ENCODE measurements at places on chromosomes 13 and 19.

GRCh38 chr19:35715981-35716800 lies 1.6 kb upstream of the KMT2B start:
- DNase-seq = no peak

DNA sequence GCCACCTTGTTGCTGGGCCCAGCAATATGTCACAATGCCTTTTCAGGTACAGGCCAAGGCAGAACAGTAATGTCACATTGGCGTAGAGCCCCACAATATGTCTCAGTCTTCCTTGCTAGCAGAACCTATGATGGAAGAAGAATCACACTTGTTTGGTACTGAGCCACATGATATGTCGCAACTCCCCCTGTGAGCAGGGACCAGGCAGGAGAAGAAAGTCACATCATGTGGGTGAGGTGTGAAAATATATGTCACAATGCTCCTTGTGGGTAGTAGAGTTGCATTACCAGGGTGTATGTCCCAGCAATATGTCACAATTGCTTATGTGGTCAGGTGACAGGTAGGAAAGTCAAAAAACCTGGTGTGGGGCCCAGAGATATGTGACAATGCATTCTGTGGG lies 7.1 kb upstream of the ZNF91 start:
- no peak for DNase-seq

GRCh38 chr19:46786236-46787039 lies 2.0 kb downstream of the SLC1A5 start:
- no peak for DNase-seq

DNA sequence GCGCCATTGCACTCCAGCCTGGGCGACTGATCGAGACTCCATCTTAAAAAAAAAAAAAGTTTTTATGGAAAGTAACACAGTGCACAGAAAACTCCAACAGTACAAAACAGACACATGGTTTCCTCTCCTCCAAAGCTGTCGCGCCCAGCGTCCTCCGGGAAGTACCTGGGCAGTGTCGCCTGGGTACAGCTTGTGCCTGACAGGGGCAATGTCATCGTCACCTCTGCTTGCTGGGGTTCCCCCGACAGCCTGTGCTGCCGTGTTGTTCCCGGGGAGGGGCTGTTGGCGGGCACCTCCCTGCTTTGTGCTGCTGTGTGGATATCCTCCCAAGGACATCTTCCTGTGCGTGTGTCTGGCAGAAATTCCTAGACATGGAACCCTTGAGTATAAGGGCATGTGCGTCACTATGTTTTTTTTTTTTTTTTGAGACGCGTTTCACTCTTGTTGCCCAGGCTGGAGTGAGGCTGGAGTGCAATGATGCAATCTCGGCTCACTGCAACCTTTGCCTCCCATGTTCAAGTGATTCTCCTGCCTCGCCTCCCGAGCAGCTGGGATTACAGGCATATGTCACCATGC lies 2.4 kb upstream of the F2RL3 start:
- DNase-seq = no peak

DNA sequence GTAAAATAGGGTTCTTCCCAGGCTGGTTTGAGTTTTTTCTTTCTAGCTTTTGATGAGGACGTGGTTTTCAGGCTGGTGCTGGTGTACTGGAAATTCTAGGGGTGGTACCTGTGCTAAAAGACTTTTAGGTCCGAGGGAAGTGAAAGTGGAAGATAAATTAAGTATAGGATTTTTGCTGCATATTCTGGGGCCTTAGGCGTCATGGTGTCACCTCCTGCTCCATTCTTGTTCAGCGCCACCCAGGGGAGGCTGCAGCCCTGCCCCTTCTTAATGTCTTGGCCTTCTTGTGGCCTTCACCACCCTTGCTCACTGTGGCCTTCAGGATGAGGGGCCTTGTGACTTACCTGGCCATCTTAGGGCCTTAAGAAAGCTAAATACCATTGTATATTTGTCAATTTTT lies 12.4 kb downstream of the ZNF552 start:
- no peak for DNase-seq

- no peak for DNase-seq
Measured at GRCh38 chr19:51131780-51132680, 7.3 kb downstream of the SIGLEC9 start.

DNA sequence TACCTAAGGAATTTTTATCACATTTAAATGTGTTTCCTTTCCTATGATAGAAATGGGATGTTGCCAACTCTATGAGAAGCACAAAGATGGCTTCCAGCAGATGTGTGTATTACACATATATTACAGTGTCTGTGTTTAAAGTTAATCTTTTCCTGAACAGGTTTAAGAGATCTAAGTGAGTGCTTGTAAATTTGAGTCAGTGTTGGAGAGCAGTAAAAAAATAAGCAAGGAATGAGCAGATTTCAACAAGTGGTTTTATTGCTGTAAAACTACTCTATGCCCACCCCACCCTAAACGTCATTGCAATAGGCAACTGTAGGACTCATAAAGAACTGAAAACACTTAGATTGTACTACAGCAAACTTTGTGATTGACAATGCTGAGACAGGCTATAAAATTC lies 248.7 kb downstream of the KLF5 start:
- DNase-seq = no peak

DNA sequence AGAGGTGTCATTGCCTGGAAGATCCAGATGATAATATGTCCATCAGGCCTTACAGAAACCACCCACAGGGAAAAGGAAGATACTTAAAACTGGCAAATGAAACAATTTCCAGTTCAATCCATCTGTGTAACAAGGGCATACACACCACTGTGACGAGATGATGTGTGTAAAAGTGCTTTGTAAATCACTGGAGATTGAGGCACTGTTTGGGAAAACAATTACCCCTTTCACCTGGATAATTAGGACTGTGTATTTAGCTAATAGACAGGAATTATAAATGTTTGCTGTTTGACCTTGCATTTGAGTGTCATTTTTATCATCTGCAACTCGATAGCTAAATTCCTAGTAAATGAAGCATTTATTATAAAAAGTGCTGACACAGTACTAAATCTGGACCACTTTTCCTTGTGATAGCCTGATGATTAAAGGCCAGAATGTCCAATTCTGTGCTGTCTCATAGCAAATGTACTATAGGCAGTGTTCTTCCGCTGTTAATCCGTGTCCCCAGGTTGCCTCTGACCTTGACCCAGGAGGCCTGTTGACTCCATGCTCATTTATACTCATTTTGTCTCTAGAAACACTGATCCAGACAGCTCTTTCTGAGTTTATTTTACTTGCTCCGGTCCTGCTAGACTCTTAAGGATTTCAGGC lies 105.8 kb downstream of the LACC1 start:
- DNase-seq = peak; percentile 43

DNA sequence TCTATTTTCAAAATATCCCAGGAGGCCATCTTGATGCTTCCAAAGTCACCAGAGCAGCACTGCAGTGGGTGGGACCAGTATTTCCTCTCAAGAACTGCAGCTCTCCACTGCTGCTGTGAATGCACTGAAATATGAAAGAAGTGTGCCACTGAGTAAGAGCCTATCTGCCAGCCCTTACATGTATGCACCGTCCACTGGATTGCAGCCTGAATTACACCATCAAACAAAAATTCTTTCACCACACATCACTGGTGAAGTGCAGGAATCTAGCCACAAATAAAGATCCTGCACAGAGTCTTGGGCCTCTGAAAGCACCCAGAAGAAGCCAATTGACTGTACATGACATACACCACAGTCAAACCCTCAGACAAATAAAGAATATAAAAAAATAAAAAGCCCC lies 249.0 kb downstream of the LHFPL6 start:
- no peak for DNase-seq

All from NCI-H774 (cell line).